ENCODE measurements at places on chromosomes 6 and 20.

GRCh38 chr6:125780540-125781313, 10.0 kb upstream of the NCOA7 start:
- peak; percentile 79 for DNase-seq

GRCh38 chr6:108896111-108896661, 48.0 kb downstream of the ARMC2 start:
- peak; percentile 84 for DNase-seq

DNA sequence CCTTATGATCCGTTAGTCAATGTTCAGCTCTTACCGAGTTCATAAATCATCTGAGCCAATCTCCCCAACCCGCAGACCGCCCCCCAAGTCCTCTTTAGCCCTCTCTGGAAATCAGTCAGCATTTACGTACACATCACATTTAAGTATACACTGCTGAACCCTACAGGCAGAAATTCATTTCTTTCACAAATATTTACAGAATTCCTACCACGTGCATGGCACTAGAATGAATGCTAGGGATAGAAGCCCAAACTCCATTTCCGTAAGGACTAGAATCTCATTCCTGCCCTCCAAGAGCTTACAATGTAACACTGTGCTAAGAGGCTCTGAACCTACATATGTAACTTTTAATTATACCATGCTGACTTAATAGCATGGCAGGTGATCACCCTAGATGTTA, 1.8 kb downstream of the OSER1 start:
- DNase-seq: no peak

GRCh38 chr20:11229772-11230171, 556.0 kb upstream of the JAG1 start:
- DNase-seq: peak; percentile 95

DNA sequence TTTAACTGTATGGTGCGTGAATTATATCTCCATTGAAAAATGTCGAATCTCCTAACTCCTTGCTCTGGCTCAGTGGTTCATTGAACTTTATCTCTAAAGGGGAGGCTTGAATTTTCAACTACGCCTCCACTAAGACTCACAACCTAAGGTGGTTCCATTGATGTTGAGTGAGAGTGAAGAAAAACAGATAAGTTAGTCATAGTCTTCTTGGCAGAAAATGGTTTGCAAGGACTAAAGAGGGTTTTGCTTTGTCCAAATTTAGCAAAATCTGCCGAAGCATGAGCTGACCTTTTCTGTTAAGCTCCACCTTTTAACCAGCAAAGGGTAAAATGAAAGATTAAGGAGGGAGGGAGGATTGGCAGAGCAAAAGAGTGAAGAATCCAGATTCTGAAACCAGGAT, 290.2 kb upstream of the SPTLC3 start:
- no peak for DNase-seq

- no peak for DNase-seq
Measured at GRCh38 chr6:137493218-137494038, 766 bp downstream of the OLIG3 start.

- DNase-seq: no peak
Measured at GRCh38 chr6:95274686-95275235, 302.6 kb upstream of the MANEA start.

DNA sequence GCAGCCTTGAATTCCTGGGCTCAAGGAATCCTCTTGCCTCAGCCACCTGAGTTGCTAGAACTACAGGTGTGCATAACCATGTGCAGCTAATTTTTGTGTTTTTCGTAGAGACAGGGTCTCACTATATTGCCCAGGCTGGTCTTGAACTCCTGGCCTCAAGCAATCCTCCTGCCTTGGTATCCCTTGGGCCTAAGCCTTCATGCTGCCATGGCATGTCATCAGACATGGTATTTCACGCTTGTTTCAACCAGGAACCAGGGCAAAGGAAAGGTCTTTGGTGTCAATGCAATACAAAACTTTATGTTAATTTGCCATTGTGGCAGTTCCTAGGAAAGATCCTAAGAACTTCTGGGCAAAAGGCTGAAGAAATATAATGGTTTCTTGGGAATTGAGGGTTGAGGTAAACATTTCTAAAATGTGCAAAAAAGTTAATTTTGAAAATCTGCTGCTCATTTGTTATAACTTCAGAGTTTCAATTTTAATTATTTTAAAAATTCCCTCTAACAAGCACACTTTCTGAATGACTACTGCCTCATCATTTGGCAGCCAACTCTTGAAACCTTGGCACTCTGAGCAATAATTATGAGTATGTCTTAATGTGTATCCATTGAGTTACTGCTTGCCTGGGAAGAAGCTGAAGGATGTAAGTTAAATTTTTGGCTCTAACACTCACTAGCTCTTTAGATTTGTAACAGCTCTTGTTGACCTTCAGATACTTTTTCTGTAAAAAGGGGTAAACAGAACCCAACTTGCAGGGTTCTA, 154.1 kb downstream of the GJA10 start:
- no peak for DNase-seq

- DNase-seq: no peak
Measured at GRCh38 chr20:59318803-59319202, 18.4 kb downstream of the EDN3 start.

DNA sequence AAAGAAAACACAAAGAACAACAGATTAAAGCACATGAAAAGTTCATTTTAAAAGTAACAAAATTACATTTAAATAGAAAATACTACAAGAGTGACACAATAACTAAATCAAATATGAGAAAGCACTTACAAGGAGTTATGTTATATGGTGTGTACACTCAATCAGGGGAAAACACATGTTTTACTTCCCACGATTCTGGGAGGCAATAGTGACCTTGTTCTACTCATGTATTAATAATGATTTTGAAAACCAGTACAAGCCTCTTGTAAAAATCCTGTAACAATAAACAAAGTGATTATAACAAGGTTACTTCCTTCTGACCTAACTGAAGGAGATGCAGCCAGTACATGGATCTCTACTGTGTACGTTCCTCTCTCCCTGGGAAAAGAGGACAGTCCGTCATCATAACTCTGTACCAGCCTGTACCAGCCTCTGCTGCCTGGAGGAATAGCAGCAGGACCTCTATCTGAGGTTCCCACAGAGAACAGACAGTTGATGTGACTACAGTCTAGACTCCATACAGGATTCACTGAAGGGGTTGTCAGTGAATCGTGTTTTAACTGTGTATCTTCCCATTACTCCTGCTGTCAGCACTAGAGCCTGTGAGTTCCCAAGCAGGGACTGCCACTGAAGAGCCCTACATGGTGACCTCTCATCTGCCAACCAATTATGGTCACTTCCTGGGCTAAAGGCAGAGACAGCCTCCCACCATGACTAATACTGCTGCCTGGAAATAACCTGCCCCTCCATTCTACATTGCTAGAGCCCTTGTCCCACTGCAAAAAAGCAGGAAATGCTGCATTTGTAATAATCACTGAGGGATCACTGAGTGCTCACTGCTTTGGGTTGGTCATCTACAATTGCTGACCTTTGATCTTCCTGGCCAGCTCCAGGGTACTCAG, 149.7 kb downstream of the KIF16B start:
- DNase-seq: no peak

DNA sequence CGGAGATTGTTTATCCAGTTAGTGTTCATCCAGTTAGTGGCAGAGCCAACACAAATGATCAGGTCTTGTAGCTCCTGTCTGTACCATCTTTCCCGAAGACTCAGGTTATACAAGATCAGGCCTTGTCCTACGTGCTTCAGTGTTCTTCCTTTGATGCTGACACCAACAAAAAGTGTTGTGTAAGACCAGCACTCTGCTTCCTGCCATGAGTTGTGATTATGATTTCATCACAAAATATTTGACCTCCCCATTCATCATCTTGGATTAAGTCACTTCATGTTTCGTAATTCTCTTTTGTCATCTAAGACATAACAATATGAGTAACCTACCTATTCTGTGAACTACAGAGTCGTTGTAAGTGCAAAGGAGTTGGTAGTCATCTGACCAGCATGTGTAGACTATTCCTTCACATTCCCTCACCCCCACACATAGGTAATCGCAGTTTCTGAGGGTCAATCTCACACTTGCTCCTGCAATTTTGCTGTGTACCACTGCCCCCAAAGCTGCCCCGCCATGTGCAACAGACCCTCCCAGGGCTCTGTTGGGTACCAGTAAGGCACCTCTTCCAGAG, 135.6 kb upstream of the SLC22A23 start:
- DNase-seq: peak; percentile 45

DNA sequence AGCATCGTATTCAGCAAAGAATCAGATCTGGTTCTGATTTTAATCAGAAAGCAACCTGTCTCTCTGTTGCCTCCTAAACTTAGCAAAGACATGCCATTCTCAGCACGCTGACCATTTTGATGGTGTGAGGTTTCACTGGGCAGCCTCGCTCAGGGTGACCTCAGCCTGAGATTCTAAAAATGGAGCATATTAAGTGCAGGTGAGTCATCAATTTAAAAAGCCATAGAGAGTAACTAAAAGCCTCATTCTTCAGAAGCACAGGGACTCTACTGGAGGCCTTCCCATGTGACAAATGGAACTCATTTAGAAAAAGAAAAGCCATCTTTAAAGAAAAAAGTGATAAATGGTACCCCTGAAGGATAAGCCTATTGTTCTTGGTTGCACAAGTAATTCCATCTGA, 91.3 kb downstream of the FILIP1 start:
- peak; percentile 83 for DNase-seq

DNA sequence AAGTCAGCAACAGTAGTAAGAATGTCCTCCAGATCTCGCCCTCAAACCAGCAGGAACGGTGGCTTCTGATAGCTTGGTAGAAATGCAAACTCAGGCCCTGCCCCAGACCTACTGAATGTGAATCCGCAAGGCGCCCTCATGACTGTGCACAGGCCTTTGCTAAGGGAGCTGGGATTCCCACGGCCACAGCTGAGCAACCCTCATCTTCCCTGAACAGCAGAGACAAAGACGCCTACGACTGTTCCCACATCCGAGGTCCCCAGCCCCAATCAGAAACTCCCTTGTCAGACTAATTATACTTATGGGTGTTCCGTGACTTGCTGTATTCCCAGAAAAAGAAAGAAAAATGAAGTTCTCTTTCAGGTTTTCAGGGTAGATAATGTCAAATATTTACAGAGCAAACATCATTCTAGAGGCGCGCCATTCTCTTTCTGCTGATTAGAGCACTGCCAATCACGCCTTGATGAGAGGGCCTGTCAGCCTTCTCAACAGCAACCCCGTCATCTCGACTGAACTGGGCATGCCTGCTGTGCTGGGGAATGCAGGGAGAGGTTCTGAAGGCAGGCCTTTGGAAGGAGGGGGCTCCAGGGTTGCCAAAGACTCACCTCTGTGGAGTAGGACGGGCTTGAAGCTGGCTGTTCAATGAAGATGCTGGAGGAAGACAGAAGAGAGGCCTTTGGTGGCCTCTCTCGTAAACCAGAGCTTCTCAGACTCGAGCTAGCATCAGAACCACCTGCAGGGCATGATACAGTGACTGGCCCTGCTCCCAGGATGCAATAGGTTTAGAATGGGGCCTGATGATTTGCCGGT, 79.9 kb downstream of the ZNF217 start:
- no peak for DNase-seq

DNA sequence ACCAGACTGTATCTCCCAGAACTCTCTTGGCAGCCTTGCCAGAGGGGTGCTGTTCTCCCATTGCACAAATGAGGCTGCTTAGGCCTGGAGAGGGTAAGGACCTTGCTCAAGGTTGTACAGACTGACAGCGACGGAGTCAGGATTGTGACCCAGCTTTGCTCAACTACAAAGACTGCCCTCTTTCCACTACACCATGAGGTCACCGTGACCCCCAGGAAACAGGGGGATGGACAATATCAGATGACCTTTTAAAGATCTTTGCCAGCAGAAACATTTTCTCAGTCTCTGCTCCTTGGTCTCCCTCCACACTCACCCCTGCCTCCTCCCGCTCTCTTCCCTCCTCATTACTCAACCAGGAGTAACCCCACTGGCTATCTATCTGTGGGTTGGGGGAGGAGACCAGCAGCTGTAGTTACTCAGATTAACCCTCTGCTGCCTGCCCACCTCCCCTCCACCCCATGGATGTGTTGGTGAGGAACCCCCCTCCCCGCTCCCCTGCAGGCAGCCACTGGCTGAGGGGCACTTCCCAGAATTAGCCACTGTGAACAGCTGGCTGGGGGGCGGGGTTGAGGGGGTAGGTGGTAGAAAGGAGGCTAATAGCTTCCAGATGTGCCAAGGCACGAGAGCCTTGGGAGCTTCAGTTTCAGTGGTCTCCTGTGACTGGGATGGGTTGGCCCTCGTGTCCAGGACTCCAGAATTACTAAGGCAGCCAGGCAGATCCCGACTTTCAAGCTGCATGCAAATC, 26.9 kb upstream of the MRPS18A start:
- DNase-seq: peak; percentile 21

- peak; percentile 46 for DNase-seq
Measured at GRCh38 chr6:28134015-28134414, 7.7 kb upstream of the ZKSCAN8 start.

GRCh38 chr20:2300420-2300819, 4.6 kb downstream of the TGM3 start:
- DNase-seq: no peak

- peak; percentile 45 for DNase-seq
Measured at GRCh38 chr6:136466777-136467176, 83.4 kb downstream of the MAP7 start.

GRCh38 chr6:164163239-164163638, 748.7 kb downstream of the QKI start:
- no peak for DNase-seq

- DNase-seq: peak; percentile 46
Measured at GRCh38 chr20:34089655-34090345, 22.2 kb downstream of the EIF2S2 start.

GRCh38 chr20:53030061-53030460, 57.9 kb downstream of the TSHZ2 start:
- DNase-seq: no peak

DNA sequence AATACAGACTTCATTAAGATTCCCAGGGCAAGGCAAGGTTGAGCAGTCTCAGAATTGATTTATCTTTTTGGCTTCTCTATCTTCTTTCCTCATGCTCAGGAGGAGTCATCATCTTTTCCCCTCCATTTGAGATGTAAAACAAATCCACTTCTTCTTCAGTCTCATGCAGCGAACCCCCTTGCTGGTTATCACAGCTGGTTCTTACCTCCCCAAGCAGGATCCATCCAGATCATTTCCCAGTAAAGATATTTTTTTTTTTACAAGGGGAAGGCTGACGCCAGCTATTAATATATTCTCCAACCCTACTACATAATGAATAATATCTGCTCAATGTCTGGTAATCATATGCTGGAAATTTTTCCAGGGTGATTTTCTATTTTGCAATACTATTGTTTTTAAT, 508.9 kb upstream of the NOX3 start:
- DNase-seq: no peak

- DNase-seq: no peak
Measured at GRCh38 chr6:140932909-140933308, 1199.8 kb upstream of the GJE1 start.

- no peak for DNase-seq
Measured at GRCh38 chr6:106470316-106470715, 109.8 kb downstream of the CRYBG1 start.

GRCh38 chr6:9647071-9647445, 767.8 kb downstream of the TFAP2A start:
- no peak for DNase-seq

DNA sequence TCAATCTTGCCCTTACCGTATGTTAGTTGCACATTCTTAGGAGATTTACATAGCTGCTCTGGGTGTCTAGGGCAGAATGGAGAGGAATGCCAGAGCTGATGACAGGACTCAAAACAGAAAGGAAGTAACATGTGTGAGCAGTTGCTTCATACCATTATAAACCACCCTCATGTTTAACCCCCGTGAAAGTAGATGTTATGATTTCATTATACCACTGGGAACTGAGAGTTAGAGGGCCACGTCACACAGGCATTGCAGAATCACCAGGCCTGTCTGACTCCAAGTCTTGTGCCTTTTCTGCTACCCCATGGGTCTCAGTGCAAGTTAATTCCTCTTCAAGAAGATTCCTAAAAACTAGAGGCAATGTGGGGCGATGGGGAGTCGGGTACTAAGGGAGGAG, 23.5 kb upstream of the SIM1 start:
- no peak for DNase-seq
